ENCODE measurements at places on chromosomes 4 and X.

DNA sequence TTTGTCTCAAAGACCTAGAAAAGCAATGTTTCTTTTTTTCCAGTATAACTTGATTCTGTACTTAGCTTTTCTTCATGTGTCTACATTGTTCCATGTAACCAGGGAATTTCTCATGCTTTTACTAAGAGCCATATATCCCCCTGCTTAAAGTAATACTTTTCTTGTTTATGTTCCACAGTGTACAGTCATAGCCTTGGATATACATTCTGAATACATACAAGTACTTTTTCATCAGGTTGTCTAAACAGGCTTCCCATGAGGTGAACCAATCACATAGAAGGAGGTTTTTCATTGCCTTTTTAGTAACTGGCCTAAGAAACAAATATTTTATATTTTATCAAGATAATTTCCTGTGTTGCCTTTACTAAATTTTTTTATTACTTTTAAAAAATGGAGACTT lies 52.8 kb downstream of the SLC2A9 start:
- no peak overlapping the region for H3K27ac ChIP-seq
- H3K36me3 ChIP-seq: no peaks in the 10 kb centered on the region
- no peak overlapping the region for H3K4me3 ChIP-seq
- no peaks in the 10 kb centered on the region for H3K4me1 ChIP-seq
- no peaks in the 10 kb centered on the region for H3K27me3 ChIP-seq

DNA sequence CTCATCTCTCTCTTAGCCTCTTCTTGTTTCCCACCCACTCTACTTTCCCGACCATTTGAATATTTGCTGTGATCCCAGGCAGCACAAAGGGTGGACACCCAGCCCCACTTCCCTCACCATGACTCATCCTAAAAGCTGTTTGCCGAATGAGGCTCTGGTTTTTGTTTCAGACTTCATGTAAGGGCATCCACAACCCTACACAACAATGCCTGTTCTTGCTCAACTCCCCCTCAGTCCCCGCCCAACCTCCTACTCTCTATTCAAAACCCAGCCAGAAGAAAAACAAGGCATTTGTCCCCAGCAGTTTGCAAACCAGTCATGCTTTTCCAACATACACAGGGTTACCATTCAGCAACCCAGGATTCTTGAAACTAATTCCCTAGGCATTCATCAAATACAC lies 516.5 kb upstream of the CNKSR2 start:
- DNase-seq: no peak
- no peaks in the 10 kb centered on the region for H3K27me3 ChIP-seq
- no peaks in the 10 kb centered on the region for H3K4me1 ChIP-seq
- no peaks in the 10 kb centered on the region for H3K36me3 ChIP-seq
- no peak overlapping the region for H3K27ac ChIP-seq
- no peak overlapping the region for H3K4me3 ChIP-seq

- no peaks in the 10 kb centered on the region for H3K27me3 ChIP-seq
- no peak overlapping the region for H3K27ac ChIP-seq
- peak; percentile 53 for DNase-seq
- no peaks in the 10 kb centered on the region for H3K36me3 ChIP-seq
- H3K4me3 ChIP-seq: no peak overlapping the region
- no peaks in the 10 kb centered on the region for H3K4me1 ChIP-seq
These were observed 85.3 kb upstream of the HS3ST1 start for GRCh38 chr4:11514003-11514402.

DNA sequence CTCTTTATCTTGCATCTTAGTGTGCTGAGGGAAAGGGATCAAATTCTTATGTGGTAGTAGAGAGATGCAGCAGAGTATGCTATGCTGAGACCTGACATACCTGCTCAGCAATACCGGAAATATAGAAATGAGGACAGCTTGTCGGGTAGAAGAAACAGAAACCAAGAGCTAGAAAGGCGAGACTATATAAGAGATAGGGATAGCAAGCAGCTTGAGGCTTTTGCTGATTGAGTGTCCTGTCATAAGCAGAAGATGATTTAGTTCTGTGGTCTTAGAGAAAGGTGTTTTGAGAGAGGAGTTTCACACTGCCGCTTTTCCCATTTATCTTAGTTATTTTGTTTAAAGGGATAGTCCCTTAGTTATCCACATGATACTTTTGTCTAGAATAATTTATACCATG lies 31.7 kb downstream of the USP9X start:
- DNase-seq: no peak
- H3K27me3 ChIP-seq: no peaks in the 10 kb centered on the region
- no peak overlapping the region for H3K27ac ChIP-seq
- H3K4me1 ChIP-seq: no peaks in the 10 kb centered on the region
- H3K36me3 ChIP-seq: no peaks in the 10 kb centered on the region
- H3K4me3 ChIP-seq: no peak overlapping the region

- no peak for DNase-seq
- H3K27me3 ChIP-seq: peaks cover 81% of the 10 kb centered on the region
- no peak overlapping the region for H3K4me3 ChIP-seq
These were observed 166.4 kb upstream of the ATP6AP2 start for GRCh38 chrX:40414335-40414734.

- H3K4me1 ChIP-seq: no peaks in the 10 kb centered on the region
- no peak for DNase-seq
- H3K27ac ChIP-seq: no peak overlapping the region
- H3K4me3 ChIP-seq: no peak overlapping the region
These were observed 18.2 kb upstream of the SLC25A14 start for GRCh38 chrX:130321550-130321949.

DNA sequence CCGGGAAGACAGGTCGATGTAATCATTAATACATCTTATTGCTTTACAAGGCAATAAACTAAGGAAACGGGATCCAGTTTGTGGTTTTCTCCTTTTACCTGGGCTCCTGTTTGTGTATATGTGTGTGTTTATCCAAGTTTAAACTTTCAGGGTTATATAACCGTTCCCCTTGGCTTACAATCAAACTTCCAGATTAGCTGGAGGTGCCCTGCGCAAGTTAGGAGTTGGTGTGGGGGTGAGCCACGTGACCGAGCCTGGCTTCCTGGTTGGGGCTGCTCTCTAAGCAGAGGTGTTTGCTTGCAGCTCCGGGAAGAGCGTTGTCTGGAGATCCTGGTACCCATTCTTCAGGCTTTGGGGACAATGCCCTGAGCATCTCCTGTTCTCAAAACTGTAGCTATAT lies 129.2 kb downstream of the FHDC1 start:
- H3K4me1 ChIP-seq: peaks cover 2% of the 10 kb centered on the region
- H3K27me3 ChIP-seq: peaks cover 4% of the 10 kb centered on the region
- no peak overlapping the region for H3K27ac ChIP-seq
- no peaks in the 10 kb centered on the region for H3K36me3 ChIP-seq
- no peak overlapping the region for H3K4me3 ChIP-seq

DNA sequence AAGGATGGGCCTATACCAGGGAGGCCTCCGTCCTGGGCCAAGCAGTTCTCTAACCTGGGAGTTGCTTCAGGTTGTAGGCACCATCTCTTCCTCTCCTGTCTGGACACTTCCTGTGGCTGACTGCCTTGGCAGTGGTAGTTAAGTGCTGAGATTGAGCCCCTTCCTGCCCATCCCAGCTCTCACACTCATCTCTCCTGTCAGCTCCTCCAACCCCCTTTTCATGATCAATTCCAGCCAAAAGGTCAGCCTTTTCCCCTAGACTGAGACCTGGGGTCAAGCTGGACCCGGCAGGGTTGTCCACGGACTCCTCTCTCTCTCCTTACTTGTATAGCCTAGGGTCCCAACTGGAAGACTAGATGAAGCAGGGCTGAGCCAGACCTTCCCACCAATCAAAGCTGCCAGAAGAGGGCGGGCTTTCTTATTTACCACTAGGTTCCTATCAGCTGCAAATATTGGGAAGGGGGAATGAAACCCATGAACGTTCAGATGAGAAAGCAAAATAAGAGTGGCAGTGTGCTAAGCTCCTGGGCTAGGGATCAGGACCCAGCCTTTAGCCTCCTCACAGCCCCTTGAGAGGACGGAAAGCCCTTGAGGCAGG lies 34.5 kb downstream of the KDM5C start:
- peak; percentile 2 for DNase-seq
- no peaks in the 10 kb centered on the region for H3K27me3 ChIP-seq
- H3K36me3 ChIP-seq: peaks cover 62% of the 10 kb centered on the region
- no peak overlapping the region for H3K27ac ChIP-seq
- H3K4me1 ChIP-seq: no peaks in the 10 kb centered on the region

GRCh38 chr4:117210551-117210950 lies 125.2 kb upstream of the TRAM1L1 start:
- DNase-seq: no peak
- H3K4me1 ChIP-seq: no peaks in the 10 kb centered on the region
- H3K36me3 ChIP-seq: no peaks in the 10 kb centered on the region
- no peaks in the 10 kb centered on the region for H3K27me3 ChIP-seq
- H3K27ac ChIP-seq: no peak overlapping the region

GRCh38 chrX:118189000-118189399 lies 72.4 kb upstream of the KLHL13 start:
- no peaks in the 10 kb centered on the region for H3K4me1 ChIP-seq
- no peak overlapping the region for H3K4me3 ChIP-seq
- H3K27me3 ChIP-seq: peaks cover 6% of the 10 kb centered on the region
- H3K36me3 ChIP-seq: no peaks in the 10 kb centered on the region

DNA sequence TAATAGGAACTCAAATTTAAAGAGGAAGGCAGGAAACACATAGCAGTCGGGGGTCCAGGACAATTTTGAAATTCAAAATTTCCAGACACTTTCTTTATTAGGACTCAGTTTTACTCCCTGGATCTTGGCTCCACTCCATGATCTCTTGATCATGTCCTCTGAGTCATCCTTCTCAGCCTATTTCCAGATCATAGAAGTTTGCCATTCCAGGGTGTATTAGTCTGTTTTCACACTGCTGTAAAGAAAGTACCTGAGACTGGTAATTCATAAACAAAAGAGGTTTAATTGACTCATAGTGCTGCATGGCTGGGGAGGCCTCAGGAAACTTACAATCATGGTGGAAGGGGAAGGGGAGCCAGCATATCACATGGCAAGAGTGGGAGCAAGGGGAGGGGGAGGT lies 564.7 kb upstream of the ACTRT1 start:
- no peaks in the 10 kb centered on the region for H3K27me3 ChIP-seq
- no peaks in the 10 kb centered on the region for H3K4me1 ChIP-seq
- no peak overlapping the region for H3K4me3 ChIP-seq
- H3K27ac ChIP-seq: no peak overlapping the region
- DNase-seq: no peak
- H3K36me3 ChIP-seq: no peaks in the 10 kb centered on the region

All from mesenchymal stem cell (in vitro differentiated cells and primary cell).